SW480 (cell line): ENCODE measurements at places on chromosomes 11 and 22.

DNA sequence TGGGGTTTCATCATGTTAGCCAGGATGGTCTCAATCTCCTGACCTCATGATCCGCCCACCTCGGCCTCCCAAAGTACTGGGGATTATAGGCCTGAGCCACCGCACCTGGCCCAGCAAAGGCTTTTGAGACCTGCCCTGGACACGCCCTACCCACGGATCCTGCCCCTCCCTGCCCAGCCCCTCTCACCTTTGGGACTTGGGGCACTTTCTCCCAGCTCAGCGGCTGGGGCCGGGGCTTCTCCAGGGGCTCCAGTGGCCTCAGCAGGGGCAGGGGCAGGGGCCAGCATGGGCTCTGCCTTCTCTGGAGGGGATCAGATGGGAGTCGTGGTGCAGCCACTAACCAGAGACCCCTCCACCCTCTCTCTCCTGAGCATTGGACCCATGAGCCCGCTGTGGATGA lies 2.2 kb downstream of the MYBPC3 start:
- no peak for DNase-seq

DNA sequence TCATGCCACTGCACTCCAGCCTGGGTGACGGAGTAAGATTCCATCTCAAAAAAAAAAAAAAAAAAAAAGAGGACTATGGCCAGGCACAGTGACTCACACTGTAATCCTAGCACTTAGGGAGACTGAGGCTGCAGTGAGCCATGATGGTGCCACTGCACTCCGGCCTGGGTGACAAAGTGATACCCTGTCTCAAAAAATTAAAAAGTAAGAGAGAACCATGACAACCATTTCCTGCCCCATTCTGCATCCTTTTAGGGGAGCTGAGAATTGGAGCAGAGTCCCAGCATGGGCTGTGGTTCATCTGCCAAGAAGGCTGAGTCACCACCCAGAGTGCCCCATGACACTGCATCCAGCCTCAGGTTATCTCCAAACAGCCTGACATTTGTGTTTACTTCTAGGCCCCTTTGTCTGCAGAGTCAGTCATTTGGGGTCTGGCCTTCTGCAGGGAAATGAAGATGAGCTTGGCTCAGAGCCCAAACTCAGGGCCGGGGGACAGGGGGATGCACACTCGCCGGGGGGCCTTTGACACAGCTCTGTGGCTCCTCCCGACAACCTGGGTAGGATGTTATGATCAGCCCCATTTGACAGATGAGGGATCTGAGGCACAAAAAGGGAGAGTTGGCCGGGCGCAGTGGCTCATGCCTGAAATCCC lies 4.7 kb downstream of the CSDC2 start:
- peak; percentile 42 for DNase-seq

- DNase-seq: no peak
Measured at GRCh38 chr11:70859180-70859579, 393.2 kb downstream of the SHANK2 start.

DNA sequence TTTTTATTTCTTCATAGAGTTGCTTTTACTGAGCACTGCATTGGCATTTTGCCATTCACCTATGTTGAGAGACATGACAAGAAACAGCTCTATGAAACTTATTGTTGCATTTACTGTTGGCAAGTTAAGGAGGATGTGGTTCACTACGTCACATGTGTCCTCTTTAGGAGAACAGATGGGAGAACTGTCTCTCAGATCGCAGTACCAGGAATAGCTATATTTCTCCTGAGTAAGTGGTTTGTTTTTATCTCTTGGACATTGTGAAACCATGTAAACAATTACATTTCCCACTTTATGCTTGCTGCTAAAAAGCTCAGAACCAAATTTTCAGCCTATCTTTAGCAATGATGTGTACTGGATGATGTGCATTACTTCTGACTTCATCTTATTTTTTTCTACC lies 34.8 kb upstream of the PSMA1 start:
- no peak for DNase-seq

GRCh38 chr22:32810555-32811133 lies 9.1 kb downstream of the TIMP3 start:
- DNase-seq: no peak

DNA sequence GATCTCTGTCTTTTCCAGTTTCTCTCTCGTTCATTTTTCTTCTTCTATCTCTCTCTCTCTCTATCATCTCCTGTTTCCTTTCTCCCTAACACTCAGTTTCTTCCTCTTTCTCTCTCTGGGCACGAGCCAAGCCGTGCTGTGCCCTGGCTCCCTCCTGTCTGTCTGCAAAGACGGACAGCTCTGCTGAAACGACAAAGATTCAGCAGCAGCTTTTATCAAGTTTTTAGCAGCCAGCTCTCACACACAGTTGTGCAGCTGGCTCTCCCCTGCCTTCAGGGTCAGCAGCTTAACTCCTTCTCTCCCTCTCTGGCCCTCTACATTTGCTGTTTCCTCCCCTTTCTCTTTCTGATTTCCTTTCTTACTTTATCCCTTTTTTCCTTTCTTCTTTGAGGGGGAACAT lies 352.0 kb upstream of the MPPED2 start:
- no peak for DNase-seq

DNA sequence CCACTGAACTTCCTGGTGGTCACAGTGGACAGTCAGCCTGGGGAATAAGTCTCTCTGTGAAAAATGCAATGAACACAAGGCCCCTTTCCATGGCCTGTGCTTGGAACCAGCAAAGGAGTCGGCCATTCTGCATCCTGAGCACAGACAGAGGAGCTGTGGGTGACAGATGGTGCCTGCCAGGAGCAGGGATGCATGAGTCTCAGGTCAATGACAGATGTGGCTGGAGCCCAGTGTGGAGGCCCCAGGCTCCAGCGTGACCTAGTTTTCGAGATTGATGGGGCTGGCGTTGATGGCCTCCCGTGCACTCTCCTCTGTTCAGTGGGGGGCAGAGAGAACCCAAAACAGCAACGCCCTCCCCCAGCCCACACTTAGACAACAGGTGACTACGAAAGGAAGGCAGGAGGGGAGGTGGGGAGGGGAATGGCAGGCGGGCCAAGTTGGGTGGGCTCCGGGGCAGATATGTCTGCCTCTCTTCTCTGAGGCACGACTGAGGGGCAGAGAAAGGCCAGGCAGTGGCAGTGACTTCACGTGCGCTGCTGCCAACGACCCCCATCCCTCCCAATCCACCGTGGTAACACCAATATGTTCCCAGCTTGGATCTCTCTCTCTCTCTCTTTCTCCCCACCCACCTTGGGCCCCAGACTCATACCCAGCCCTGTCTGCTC lies 34.4 kb upstream of the CD5 start:
- no peak for DNase-seq

GRCh38 chr11:72974487-72975205 lies 160.4 kb downstream of the ATG16L2 start:
- DNase-seq: no peak

DNA sequence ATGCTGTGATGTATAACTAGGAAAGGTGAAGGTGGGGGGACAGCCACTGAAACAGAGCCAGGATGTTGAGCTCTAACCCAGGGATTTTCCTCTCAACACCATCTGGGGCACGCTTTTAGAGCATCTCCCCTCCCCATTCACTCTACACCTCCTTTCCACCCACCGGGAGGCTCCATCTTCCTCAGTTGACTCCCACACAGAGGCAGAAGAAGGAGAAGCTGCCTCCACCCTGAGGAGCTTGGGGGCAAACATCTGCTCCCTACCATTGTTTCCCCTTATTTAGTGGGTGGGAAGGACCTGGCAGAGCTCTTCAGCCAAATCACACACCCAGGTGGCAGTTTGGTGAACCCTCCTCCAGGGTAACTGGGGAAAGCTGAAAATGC lies 50.0 kb upstream of the ADA2 start:
- DNase-seq: no peak

GRCh38 chr11:5420993-5421392 lies 918 bp upstream of the OR51Q1 start:
- DNase-seq: no peak

DNA sequence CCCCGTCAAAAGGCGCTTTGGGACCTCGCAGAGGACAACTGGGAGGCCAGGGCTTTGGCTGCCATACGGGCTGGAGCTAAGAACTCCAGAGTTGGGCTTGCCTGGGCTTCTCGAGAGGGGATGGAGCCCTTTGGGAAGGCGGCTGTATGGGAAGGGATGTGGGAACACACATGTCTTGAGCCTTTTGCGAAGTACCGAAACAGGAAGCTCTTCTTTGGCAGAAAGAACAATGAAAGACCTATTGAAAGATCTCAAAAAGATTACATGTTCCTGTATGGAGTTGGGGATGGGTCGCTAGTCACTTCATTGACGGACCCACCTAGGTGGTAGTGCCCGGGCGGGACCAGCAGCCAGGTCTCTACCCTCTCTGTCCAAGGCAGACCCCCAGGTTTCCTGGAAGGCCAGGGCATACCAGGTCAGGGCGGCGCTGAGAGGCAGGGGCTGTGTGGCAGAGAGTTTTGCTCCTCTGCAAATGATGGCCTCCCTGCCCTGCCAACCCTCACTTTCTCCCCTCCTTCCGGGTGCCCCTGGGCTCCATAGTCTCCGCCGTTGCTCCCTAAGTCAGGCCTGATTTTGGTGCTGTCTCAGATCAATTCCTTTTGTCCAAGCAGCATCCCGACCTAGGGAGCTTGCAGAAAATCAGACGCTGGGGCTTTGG lies 1.0 kb downstream of the ST14 start:
- DNase-seq: no peak

DNA sequence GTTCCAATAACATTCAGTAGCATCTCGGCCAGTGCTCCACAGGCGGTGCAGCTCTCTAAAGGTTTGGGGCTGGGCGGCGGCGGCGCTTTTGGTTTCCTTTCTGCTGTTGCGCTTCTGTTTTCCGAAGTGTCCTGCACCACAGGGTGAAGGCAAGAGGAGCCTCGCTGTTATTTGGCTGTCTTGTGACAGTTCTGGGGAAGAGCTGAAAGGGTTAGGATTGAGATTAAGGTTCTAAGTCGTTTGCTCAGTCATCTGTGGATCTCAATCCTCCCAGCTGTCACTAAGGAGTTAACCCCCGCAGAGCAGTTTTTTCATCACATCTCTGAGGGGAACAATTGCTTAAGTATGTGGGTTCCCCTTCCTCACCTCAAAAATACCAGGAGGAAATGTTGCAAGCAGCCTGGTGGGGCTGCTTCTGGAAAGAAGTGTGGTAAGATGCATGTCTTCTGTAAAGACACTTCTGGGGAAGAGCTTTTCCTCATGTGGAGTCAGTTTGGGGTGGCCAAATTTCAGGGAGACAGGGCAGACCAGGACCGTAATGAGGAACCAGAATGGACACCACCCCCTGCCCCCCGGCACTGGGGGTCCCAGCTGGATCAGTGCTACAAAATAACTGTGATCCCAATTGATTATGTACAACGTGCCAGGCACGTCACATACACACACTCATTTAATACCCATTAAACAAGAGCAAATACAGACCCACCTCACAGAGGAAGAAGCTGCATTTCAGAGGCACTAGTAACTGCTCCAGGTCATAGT lies 14.2 kb downstream of the TMEM121B start:
- no peak for DNase-seq

- DNase-seq: no peak
Measured at GRCh38 chr22:24954114-24954463, 1.6 kb downstream of the KIAA1671 start.

GRCh38 chr22:48709976-48710375 lies 1117.7 kb downstream of the BRD1 start:
- no peak for DNase-seq

DNA sequence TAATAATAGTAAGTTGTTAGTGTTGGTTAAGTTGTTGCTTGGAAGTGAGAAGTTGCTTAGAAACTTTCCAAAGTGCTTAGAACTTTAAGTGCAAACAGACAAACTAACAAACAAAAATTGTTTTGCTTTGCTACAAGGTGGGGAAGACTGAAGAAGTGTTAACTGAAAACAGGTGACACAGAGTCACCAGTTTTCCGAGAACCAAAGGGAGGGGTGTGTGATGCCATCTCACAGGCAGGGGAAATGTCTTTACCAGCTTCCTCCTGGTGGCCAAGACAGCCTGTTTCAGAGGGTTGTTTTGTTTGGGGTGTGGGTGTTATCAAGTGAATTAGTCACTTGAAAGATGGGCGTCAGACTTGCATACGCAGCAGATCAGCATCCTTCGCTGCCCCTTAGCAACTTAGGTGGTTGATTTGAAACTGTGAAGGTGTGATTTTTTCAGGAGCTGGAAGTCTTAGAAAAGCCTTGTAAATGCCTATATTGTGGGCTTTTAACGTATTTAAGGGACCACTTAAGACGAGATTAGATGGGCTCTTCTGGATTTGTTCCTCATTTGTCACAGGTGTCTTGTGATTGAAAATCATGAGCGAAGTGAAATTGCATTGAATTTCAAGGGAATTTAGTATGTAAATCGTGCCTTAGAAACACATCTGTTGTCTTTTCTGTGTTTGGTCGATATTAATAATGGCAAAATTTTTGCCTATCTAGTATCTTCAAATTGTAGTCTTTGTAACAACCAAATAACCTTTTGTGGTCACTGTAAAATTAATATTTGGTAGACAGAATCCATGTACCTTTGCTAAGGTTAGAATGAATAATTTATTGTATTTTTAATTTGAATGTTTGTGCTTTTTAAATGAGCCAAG lies 2.7 kb downstream of the NEAT1 start:
- peak; percentile 75 for DNase-seq

DNA sequence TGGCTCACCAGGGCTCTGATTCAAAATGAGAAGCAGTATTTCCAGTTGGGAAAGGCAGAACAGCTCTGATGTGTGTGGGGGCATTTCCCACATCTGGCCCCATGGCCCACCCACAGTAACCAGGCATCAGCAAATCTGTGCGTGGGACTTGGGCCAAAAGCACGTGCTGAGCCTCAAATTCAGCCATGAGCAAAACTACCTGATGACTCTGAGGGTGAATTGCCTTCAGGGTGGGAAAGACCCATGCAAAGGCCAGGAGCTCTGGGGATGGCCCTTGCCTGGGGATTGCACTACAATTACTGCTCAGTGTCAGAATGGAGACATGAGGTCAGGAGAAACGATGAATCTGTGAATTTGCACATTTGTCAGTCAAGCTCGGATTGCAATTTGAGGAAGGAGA lies 20.9 kb downstream of the TP53AIP1 start:
- no peak for DNase-seq

DNA sequence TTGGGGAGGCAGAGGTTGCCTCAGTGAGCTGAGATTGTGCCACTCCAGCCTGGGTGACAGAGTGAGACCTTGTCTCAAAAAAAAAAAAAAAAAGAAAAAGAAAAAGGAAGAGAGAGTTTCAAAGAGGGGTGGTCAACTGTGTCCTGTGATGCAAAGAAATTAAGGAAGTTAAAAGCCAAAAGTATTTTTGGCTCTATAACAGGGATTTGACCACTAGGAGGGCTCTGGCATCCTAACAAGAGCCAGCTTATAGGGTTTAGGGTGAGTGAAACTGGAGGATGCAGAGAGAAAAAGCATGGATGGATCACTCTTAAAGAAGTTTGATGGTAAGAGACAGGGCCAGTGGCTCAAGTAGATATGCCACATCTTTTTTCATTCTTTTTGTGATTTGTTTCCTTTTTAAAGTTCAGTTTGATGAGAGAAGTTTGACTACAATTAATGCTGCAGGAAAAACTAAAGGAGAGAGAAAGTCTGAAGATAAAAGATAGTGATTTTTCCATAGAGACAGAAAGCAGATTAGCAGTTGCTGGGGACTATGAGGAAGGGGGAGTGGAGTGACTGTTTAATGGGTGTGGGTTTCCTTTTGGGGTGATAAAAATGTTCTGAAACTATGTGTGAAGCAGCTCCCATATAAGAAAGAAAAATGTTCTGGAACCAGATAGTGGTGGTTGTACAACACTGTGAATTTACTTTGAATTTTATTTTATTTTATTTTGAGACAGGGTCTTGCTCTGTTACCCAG lies 11.1 kb upstream of the MICAL2 start:
- no peak for DNase-seq
